ENCODE measurements at places on chromosomes 2 and 18.

- DNase-seq = no peak
Observed at GRCh38 chr2:47014564-47015051, 99.0 kb upstream of the MCFD2 start.

- DNase-seq = no peak
Observed at GRCh38 chr2:232872826-232873225, 2.8 kb downstream of the SNORC start.

- no peak for DNase-seq
Observed at GRCh38 chr2:9113262-9113661, 93.3 kb upstream of the ASAP2 start.

DNA sequence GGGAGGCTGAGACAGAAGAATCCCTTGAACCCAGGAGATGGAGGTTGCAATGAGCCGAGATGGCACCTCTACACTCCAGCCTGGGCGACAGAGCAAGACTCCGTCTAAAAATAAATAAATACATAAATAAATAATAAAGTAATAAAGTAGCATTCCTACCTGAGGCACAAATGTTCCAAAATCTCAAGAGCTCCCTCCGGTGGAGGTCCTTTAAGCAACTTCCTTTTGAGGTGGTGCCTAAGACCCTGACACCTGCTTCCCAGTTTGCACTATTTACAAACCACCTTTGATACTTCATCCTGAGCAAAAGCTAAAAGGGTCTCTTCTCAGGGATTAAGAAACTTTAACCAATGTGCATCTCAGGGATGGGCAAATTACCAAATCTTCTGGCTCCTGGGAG, 505.1 kb downstream of the CNTNAP5 start:
- no peak for DNase-seq

DNA sequence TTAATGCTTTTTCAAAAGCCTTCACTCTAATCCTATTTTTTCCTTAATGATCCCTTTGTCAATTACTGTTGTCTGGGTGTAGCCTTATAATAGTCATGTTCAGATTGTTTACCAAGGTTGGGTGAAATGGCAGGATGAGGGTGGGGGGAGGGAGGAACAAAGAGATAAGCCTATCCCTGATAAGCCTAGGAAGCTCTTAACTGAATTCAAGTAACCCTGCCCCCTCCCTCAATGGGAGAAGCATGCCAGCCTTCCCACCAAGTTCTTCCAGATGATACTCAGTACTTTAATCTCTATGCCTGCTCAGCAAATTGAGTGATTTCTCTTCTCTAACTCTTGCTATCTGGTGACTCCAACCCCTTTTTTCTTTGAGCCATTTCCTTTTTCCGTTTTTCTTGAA, 180.3 kb upstream of the ETAA1 start:
- no peak for DNase-seq

GRCh38 chr2:232960862-232961261, 52.2 kb downstream of the NGEF start:
- no peak for DNase-seq

DNA sequence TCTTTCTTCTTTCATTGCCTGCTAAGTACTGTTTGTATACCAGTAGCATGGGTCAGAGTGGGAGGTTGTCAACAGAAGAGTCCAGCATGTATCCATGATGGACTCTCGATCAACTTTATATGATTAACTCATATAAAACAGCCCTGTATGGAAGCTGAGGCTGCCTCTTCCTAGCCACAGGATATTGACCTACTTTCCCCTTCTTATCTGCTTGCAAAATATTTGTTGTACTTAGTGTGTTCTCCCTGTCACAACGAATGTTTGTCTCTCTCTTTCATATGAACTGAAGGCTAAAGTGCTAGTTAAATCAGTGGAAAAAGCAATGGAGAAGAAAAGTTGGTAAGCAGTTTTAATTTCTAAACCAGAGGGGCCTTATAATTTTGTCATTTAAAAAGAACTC, 17.8 kb downstream of the MYO1B start:
- DNase-seq = no peak

- no peak for DNase-seq
Observed at GRCh38 chr2:227161947-227162346, 2.1 kb downstream of the COL4A4 start.

DNA sequence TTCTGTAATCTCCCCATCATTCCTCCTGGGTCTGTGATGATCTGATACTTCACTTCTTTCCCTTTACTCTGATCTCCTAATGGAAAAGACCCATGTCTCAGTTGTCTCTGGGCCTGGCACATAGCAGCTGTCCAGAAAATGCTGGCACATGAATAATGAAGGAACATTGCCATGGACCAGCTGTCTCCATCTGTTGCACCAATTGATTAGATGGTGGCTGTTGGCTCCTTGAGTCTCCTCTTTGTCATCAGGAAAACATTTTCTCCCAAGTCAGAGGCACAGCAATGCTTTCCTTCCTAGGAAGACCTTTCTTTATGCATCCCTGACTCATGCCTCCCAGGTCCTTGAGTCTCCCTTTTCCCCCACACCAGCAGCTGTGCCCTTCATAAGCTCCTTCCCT, 286.2 kb upstream of the CXCR4 start:
- no peak for DNase-seq

GRCh38 chr2:136764452-136765255, 691 bp upstream of the THSD7B start:
- DNase-seq = no peak

DNA sequence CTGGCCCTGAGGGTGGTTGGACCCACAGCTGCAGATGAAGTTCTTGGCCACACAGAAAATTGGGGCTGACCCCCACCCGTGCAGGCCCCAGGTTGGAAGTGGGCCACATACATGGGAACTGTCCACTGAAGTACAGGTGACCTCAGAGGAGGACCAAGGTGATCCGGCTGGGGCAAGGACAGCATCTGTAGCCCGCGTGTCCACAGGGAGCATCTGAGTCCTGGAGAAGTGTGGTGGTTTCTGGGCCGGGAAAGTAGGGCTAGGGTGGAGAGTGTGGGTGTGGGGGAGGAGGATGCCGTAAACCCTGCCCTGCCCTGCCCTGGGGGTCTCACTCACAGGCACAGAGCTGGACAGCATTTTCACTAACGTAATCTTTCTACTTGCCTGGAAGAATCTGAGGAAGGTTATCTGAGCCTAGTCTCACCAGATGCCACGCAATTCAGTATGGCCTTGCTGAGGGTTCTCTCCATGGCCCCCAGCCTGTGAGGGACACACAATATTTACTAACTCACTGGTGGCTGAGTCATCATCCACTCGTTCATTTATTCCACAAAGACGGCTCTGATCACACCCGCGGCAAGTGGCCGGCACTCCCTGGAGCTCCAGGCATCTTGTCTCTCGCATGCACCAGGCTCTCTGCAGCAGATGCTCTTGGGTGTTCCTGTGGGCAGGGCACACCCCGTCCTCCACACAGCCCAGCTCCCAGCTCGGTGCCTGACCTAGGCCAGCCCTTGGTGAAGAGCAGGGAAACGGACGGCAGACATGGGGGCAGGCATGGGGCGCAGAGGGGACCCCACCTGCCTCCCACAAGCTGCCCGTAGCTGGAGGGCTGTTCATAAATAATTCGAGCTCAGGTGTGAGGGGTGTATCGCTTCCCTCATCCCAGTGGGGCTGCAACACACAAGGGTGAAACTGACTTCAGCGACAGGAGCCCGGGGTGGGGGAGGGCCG, 51.2 kb downstream of the INHBB start:
- no peak for DNase-seq

GRCh38 chr2:67613227-67613626, 216.1 kb downstream of the ETAA1 start:
- no peak for DNase-seq

DNA sequence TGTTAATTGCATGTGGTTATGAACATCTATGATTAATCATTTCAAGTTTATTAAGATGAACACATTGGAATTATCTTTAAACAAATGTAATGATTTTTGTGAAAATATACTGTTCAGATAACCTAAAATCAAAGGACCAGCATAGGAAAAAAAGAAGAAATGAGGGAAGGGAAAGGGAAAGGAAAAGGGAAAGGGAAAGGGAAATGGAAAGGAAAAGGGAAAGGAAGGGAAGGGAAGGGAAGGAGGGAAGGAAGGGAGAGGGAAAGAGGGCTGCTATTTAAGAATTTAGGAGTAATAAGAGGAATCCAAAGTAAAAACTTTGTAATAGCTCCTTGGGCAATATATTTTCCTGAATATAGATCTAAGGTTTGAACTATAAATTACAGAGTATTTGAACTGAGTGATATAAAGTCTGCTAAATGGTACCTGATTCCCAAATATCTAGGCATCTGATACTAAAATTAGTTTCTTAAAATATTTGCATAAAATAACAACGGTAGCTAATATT, 726.3 kb downstream of the EPHA4 start:
- DNase-seq = no peak

- DNase-seq = no peak
Observed at GRCh38 chr2:219513787-219514186, 495 bp upstream of the ASIC4 start.

DNA sequence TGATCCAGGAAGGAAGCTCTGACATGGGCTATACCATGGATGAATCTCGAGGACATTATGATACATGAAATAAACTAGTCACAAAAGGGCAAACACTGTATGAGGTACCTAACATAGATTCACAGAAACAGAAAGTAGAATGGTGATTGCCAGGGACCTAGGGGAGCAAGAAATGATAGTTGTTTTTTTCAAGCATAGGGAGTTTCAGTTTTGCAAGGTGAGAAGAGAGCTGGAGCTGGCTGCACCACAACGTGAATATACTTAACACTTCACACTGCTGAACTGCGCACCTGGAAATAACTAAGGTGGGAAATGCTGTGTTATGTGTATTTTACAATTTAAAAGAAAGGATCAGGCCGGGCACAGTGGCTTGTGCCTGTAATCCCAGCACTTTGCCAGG, 13.2 kb upstream of the AGAP1 start:
- no peak for DNase-seq

- DNase-seq = no peak
Observed at GRCh38 chr2:164388511-164388910, 232.8 kb downstream of the GRB14 start.

DNA sequence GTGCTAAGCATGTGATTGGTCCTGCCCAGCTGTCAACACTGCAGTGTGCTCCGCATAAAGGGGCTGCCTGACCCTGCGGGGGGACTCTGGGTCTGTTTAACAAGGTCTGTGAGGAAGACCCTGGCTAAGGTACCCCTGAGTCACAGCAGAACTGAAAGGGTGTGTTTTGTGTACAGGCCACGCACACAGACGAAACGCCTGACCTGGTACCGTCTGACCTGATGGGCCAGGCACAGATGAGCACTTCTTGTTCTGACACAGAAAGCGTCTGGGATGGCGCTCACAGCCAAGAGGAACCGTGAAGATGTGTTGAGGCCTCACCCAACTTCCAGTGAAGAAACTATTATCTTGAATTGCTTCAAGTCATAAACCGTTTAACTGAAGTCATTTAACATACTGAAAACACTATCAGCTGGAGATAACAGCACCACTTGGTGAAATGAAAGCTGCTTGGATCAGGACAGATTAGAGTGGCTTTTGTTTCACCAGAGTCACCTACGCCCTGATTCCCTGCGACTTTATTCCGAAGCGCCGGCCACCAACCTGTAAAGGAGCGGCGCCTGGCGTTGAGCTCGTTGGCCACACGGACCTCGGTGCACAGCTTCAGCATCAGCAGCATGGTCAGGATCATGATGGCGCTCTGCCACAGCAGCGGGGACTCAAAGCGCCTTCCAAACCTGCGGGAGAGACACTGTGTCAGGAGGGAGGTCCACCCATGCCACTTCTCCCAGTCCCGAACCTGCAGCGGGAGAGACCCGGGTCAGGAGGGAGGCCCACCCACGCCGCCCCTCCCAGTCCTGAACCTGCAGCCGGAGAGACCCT, 8.5 kb downstream of the SLC66A2 start:
- no peak for DNase-seq

DNA sequence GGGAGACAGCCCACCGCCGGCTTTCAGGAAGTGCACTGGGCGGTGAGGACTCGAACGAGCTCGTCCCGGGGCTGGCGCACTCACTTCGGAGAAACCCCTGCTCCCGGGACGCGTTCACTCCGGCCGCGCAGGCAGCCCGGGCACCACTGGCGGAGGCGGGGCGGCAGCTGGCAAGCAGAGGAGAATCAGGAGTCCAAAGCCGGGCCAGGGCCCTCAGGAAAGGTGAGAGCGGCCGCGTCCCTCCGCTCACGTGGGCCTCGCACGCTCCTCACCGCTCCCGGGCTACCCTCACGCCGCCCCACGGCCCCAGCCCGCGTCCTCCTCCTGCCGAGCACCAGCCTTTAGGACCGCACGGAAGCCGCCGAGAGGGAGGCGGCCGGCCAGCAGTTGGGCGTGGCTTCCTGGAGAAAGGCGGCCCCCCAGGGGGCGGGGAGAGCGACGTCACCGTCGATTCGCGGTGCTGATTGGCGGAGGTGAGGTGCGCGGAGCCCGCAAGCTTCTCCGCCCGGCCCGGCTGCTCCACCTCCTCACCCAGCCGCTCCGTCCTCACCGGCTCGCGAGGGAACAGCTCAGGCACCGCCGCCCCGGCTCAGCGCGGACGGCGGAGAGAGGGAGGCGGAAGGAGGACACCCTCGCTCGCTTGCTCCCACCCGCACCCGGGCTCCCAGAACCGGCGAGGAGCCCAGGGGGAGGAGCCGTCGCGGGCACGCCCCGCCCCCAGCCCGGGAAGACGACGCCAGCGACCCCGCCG, at the start of gene ZCCHC2:
TSS of gene ZCCHC2 (plus strand) at position 522 of the 751 bp plus-strand sequence. CDS start 400 bp downstream, outside the sequence.
- peak; percentile 77 for DNase-seq

DNA sequence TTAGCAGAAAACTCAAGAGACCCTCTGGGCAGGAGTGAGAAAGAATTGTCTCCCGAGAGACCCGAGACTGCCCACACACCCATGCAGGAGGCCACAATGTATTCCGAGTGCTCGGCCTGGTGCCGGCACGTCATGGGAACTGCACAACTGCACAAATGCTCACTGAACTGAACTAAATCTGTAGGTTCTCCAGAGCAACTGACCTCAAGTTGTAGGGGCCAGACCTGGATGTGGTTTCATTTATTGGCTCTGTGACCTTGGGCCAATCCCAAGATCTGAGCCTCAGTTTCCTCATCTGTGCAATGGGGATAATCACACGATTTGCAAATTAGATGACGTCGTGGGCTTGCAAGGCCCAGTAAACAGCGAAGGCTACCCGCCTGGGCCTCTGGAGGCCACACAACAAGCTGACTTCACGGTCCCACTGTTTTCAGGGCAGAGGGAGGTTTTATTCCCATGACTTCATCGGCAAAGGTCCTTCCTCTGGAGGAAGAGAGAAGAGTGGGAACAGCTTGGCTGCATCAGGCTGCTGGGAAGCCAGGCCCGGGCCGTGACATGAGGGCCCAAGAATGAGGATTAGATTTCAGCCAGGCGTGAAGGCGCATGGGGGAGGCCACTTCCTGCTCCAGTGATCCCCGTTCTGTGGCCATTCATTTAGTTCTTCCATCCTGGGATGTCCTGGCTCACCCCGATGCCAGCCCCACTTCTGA, 3.6 kb upstream of the ERFE start:
- DNase-seq = no peak

DNA sequence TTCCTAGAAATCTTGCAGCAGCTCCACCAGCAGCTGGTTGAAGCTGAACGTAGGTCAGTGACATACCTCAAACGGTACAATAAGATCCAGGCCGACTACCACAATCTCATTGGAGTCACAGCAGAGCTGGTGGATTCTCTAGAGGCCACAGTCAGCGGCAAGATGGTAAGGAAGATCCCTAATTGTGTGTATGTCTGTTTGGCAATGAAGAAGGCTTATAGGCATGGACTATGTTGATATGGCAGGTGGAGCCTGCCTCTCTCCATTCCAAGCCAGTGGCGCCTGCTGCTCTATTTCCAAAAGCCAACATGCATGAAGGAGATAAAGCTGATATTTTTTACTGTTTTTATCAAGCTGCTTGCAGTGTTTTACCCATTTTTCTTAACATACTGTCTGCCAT, 36.8 kb downstream of the ARMC9 start:
- no peak for DNase-seq
